Activated CD4-positive, CD25-positive, alpha-beta regulatory T cell treated with anti-CD3 and anti-CD28 coated beads, Interleukin-2, amount 50 U/mL, for 72 hours (primary cell): ENCODE measurements at places on chromosomes 12 and 14.

DNA sequence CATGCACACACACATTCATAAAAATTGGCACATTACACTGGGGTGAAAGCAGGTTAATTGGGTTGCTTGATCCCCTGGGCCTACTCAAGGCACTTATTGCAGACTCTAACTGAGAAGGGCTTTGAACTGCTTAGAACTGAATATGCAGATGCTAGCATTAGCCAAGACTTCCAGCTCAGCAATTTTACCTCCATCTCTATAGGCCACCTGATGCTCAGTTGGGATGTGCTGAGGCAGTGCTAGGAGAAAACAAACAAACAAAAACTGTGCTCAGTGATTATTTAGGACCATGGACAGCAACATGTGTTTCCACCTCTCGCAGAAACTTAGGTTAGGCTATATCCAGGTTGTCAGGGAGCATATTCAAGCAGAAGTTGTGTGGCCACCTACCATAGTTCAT lies 124.8 kb upstream of the WSCD2 start:
- no peak for DNase-seq

GRCh38 chr12:26331960-26332359 lies 136.6 kb downstream of the SSPN start:
- no peak for DNase-seq

- DNase-seq = no peak
Observed at GRCh38 chr12:71465796-71466195, 26.2 kb downstream of the LGR5 start.

DNA sequence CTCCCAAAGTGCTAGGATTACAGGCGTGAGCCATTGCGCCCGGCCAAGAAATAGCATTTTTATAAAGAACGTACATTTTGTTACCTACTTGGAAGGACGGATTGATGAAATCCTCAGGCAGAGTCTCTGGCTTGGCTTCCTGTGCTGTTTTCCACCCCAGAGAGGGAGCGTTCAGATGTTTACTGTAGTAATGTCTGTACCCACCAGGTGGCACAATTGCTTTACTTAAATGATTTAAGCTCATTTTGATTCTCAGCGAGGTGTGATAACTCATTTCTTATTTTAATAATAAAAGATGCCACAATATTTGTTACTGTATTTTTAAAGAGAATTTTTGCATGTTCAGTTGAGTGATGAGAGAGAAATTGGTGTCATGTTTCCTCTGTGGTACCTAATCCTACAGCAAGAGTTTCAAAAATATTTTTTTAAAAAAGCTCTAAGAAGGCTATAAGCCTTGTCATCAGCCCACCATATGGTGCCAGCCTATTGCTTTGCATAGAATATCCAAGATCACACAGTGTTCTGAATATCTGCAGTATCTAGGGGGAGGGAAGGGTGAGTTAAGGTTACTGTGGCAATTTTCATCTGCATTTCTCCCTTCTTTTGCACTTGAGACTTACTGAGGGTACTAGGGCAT lies 82.6 kb upstream of the TRAF3 start:
- DNase-seq = peak; percentile 40

DNA sequence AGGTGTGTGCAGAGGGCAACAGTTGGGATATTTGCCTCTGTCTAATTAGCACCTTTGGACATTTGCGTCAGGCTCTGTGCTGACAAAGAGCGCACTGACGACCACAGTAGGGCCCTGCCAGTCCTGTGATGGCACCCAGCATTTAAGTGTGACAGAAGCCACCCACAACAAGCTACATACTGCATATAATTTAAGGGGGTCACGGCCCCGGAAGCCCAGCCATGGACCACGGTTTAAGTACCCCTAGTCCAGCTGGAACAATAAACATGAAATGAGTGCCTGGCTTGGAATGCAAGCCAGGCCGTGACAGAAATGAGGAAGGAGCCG lies 16.8 kb upstream of the DYNC1H1 start:
- peak; percentile 44 for DNase-seq

DNA sequence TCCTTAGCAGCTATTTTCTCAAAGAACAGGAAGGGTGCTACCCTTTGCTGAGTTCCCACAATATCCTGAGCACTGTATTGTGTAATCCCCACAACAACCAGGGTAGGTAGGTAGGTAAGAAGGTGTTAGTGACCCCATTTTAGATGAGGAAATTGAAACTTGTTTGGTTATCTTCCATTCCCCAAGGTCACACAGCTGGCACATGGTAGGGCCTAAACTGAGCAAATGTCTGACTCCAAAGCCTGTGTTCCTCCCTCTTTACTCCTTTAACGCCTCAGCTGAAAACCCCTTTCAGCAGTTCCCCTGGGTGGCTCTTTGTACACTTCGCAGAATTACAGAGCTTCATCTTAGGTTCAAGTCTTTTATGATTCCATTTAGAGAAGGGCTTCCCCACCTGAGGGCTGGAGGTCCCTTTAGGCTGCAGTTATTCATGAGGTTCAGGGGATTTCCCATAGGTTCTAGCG lies 26.5 kb upstream of the RIC8B start:
- DNase-seq = no peak
